ENCODE measurements at places on chromosomes 2 and 18.

DNA sequence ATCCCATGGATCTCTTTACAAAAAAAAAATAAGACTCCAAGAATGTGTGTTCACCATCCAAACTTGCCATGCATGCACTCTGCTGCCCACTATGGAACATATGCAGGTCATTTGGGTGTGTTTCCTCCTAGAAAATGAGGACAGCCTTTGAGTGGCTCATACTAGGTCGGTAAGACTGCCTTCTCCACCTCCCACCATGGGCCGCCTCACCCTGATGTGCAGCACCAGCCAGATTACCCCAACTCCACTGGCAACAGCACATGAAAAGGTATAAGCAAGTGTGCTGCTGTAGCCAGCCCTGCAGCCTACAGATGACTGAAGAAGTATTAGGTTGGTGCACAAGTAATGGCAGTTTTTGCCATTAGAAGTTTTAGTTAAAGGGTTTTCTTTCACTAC, 214.2 kb downstream of the ATAD2B start:
- no peak for DNase-seq

DNA sequence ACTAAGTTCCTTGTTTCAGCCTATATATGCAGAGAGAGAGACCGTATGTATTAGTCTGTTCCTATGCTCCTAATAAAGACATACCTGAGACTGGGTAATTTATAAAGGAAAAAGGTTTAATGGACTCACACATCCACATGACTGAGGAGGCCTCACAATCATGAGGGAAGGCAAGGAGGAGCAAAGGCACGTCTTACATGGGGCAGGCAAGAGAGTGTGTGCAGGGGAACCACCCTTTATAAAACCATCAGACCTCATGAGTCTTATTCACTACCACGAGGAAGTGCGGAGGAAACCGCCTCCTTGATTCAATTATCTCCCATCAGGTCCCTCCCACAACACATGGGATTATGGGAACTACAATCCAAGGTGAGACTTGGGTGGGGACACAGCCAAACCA, 73.8 kb downstream of the TMEM18 start:
- no peak for DNase-seq

DNA sequence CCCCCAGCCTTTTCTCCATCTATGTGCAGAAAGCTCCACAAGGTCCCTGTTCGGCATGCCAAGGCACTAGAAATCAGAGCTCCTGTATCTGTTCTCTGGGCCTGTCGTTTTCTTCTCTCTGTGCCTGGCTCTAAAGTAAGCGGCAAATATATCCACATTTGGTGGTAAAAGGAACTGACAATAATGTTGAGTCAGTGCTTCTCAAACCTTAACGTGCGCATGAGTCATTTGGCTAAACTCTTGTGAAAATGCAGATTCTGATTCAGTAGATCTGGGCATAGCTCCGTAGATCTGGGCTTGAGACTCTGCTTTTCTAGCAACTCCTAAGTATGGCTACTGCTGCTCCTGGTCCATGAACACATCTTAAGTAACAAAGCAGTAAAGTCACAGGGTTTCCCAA, 16.5 kb upstream of the ACSL3 start:
- DNase-seq, result no peak

DNA sequence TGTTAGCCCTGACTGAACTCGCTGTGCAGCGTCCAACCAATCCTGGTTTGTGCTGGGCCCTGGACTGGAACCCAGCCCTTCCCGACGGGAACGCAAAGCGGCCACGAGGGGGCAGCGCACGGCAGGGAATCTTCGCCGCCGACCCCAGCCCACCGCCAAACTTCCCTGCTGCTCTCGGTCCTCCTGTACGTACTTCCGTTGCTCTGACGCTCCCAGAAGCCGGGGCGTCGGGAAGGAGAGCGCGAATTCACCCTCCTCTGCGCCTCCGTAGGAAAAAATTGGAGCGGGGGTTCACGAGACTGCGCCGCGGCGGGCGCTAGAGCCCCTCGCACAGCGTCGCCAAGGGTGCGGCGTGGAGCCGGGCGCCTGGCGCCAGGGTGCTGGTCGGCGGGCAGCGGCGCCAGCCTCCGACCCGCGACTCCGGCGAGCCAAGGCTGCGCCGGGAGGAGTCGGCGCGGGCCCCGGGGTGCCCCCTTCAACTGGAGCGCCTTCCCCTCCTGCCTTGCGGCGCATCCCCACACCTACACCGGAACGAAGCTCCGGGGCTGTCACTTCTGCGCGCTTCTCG, 873 bp upstream of the SH3RF3 start:
- peak; percentile 51 for DNase-seq

DNA sequence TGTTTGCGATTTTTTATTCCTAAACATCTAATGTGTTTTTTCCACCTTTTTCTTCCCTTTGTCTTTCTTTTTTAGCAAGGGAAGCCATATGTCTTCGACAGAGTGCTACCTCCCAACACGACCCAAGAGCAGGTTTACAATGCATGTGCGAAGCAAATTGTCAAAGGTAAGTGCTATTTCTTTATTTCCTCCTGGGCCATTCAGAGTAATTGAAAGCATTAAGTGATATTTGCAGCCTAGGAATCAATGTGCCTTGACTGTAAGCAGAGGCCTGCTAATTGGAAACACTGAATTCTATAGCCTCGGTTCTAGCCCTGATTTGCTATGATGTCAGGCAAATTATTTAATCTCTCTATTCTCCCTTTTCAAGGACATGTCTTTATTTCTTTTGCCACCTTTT, 47.0 kb downstream of the KIF5C start:
- DNase-seq, result no peak

- no peak for DNase-seq
These were observed 66.7 kb downstream of the EDAR start for GRCh38 chr2:108922141-108922915.
